ENCODE measurements at places on chromosomes 11 and 22.

- peak; percentile 47 for DNase-seq
Observed at GRCh38 chr11:77457340-77457739, 16.6 kb downstream of the PAK1 start.

GRCh38 chr11:35058669-35059434 lies 80.1 kb upstream of the CD44 start:
- no peak for DNase-seq

DNA sequence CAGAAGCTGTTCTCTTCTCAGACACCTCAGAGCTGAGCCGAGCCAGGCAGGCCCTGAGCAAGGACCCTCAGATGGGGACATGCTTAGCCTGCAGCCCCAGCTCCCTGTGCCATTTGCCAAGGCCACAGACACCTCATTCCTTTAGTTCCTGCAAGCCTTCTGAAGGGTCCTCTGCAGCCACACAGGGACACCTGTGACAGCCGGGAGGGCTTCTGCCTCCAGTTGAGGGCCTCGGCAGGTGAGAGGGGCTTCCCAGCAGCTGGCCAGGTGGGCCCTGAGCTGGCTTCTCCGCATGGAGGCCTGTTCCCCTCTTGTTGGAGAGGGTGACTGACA lies 18.2 kb downstream of the INCENP start:
- DNase-seq, result no peak

DNA sequence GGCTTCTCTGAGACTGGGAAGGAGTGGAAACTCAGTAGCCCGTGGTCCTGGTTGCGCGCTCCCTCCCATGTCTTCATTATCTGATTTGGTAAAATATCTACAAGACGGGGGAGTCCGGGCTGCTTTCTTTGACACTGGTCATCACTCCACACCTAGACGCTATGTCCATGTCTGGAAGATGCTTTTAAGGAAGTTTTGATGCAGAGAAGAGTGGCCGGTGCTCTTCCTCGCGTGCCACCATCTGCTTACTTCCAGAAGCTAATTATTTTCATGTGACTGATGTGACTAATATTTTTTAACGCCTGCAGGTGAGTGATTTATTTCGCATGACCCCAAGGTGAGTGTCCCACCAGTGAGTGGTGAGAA lies 339 bp upstream of the TRIM21 start:
- DNase-seq, result no peak

DNA sequence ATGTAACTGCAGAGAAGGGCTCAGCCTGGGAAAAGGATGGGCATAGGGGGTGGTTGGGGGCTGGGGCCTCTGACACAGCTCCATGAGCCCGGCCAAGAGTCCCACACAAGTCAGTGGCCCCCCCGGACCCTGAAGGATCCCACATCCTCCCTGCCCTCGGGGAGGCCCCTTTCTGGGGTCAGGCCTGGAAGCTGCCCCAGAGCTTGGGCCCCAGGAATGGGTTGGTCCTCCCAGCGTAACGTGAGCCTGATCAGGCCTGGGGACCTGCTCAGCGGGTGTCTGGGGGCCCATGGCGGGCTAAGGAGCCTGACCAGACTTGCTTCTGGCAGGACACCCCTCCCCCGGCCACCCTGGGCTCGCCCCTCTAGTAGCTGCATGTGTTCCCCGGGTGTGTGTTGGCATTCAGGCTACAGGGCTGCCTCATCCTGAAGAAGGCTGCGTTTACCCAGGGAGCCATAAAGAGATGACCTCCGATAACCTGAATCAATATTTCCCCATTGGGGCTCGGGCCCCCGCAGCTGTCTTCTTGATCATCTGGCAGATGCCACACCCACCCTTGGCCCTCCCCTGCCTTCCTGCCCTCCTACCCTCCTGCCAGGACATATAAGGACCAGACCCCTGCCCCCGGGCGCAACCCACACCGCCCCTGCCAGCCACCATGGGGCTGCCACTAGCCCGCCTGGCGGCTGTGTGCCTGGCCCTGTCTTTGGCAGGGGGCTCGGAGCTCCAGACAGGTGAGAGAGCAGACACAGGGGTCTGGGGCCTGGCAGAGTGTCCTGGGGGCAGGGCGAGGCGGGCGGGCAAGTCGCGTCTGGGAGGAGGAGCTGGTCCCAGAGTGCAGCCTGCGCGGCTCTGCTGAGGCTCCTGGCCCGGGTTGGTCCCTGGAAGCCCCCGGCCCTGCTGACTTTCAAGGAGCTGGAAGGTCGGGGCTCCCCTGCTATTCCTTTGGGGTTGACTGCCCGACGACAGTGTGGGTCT lies at the start of gene MUC2:
Gene MUC2, plus strand, starts transcription at position 631 of the 978 bp plus-strand sequence.
- peak; percentile 70 for DNase-seq

Data from H7 (cell line).